ENCODE measurements at places on chromosomes 3 and 15.

GRCh38 chr15:25985165-25985564 lies 122.0 kb upstream of the ATP10A start:
- no peak for ATAC-seq

GRCh38 chr15:73858062-73858461 lies 15.3 kb upstream of the TBC1D21 start:
- no peak for ATAC-seq

- ATAC-seq, result no peak
These were observed 210.1 kb downstream of the MECOM start for GRCh38 chr3:169453256-169454059.

DNA sequence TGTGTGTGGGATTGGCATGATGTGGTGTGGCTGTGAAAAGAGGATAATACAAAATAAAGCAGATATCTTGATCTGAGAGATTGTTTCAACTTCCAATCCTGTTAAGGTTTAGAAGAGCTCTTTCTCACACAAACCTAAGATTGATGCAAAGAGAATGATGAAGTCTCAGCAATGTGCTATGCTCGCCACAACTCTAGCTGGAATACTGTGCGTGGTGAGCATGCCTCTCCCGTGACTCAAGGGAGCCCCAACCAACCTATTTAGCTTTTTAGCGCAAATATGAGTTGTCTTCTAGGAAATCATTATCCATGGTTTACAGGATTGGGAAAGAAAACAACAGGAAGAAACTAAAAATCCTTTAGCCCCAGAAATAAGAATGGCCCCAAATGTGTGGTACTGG lies 28.5 kb downstream of the BTLA start:
- no peak for ATAC-seq

- no peak for ATAC-seq
These were observed 307.2 kb downstream of the FEZF2 start for GRCh38 chr3:62065985-62066693.

DNA sequence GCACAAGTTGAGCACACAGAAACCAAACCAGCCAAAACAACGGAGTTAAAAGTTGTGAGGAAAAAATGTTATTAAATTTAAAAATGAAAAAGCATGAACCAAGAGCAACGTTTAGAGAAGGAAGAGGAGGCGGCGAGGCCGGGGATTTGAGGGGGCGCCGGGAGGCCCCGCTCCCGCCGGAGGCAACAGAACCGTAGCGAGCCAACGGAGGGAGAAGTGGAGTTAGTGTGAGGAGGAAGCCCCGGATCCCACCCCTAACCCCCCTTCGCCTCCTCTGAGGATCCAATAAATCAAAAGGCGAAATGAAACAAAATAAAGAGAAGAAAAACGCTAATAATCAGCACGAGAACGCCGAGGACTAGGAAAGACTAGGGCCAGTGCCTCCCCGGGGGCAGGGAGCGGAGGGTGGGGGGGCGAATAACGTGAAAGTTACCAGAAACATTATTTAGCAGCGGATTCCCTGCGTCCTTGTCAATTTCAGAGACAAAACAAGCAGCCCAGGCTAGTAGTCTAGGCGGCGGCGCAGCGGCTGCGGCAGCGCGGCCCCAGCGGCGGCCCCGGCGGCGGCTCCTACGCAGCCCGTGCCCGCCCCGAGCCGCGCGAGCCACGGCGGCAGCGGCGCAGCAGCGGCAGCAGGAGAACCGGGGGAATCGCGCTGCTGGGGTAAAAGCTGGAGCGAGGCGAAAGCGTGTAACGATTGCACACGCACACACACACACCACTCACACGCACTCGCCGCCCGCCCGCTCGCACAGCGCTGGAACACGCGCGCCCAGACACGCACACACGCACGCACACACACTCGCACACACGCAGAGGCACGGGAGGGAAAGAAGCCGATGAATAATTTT lies 1.7 kb downstream of the MEIS2 start:
- peak; percentile 41 for ATAC-seq

DNA sequence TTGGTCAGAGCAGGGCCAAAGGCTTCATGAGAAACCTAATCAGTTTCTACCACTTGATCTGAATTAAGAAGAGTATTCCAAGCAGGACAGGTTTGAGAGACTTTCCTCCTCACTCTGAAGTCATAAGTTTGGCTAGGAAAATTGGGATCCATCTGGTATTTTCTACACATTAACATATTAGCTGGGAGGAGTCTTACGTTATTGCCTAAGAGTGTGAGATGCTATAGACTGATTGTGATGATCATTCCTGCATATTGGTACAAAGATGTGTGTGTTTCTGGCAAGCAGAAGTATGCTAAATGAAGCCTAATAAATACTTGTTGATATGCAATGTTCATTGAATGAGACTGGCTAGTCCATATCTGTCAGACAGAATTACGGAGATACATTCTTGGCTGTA lies 73.5 kb upstream of the RASGRP1 start:
- no peak for ATAC-seq

DNA sequence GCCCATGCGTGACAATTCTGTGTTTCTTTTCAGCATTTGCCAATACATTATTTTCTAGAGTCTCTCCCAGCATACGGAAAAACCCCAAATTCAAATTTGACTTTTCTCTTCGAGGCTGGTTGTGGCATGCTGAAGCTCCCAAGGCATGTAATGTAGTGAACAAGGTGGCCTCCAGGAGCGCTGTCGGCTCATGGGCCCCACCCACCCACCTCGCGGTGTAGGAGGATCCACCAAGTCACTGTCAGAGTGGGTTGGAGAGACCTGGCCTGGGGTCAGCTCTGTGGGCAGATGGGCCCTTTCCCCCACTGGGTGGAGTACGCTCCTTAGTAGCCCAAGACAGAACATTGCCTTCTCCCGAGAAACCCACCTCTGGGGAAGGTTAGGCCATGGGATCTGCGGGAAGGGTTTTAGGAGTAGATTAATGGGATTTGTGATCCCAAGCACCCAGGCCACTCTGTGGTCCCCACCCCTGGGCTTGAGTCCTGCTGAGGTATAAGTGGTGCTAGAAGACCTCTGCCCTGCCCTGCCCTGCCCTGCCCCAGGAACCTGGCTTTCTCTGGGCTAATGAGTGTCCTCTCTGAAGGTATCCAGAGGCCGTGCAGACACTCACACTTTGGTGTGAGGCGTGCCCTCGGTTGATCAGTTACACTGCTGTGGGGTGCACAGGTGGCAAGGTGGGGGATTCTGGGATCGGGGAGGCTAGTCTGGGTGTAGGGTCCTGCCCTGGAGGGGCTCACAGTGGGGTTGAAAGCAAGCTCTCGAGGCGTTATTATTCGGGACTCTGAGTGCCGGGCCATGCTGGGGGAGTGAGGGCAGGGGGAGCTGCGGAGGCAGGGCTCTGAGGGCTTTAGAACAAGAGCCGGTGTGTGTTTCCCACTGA lies 97.9 kb downstream of the APBA2 start:
- no peak for ATAC-seq

DNA sequence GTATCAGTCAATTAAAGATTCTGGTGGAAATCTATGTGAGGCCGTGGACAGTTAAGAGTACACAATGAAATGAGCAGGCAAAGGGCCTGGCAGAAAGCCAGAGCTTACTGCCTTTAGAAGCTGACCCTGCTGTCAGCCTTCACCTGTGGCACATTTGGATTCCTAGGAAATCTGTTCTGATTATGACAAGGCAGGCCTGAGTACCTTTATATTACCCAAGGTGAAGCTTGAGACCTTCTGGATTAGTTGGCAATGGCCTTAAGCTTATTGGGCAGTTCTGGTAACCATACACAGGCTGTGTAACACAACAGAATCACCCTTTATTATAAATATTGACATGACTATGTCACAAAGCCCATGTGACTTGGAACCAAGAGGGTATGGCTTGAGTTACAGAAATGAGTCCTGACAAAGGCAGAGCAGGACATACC lies 43.2 kb downstream of the NBEAL2 start:
- ATAC-seq, result no peak

DNA sequence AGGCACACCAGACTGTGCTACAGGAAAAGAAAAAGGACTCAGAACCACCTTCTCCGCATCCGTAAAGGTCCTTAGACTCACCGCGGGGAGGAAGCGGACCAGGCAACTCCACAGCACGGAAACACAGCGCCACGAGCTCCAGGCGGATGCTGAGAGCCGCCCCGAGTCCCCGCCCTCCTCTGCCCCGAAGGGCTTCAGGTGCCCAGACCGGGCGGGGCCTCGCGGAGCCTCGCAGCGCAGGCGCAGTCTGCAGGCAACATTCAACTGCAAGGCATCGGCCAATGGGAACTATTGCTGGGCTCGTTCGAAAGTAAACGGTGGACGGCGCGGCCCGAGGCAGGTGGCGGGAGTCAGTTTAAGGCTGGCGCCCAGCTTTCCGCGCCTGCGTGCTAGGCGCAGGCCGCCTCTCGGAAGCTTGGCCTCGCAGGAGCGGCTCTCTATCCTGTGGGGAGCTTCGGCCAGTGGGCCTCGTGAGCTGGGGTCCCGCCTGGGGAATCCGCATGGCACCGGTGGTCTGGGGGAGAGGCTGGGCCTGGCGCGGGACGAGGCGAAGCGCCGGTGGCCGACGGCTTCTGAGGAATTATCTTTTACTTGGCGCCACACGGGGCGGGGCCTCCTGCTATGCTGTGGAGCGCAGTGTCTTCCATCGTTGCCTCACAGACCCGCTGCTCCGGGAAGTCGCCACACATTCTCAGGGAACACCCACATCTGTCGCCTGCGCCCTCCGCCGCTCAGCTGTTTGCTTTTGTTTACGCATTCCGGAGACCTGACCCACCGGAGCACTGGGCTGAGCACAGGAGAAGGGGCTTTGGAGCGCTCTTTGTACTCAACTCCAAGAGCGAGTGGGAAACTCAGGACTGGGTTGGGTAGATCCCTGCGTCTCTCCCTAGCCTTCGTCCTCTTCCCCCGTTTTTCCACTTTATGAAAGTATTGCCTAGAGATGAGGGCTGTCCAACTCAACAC lies at the start of gene TRIM59:
TSS of gene TRIM59 (minus strand) at position 151 of the 963 bp plus-strand sequence. CDS start 10,603 bp downstream, outside the sequence.
- peak; percentile 99 for ATAC-seq

DNA sequence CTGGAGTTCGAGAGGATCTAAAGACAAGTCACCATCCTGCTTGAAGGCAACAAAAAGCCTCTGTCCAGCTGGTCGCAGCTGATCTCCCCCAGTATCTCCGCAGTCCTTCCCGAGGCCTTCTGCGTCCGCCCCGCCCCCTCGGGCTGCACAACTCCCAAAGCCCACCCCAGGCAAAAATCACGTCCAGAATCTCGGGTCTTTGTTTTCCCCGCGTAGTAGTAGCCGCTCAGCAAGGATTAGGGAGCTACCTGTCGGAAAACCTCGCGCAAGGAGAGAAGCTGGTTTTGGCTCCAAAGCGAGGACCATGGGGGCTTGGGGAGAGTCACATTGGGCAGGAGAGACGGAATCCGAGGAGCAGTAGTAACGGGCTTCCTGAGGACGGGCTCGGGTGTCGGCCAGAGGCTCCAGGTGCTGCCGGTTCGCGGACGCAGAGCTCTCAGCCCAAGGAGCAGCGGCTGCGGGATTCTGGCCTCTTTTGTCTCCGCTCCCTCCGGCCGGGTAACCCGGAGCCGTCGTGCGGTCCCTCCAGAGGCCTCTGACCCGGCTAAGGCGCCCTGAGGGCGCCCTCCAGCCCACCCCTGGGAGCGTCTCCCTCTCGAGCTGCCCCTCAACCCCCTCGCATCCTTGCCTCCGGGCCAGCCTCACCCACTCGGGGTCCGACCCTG lies 401 bp downstream of the ZSCAN29 start:
- ATAC-seq, result peak; percentile 30

- no peak for ATAC-seq
These were observed 204.4 kb upstream of the RASGRP1 start for GRCh38 chr15:38768970-38769369.

GRCh38 chr15:25691544-25692430 lies 171.3 kb downstream of the ATP10A start:
- no peak for ATAC-seq

DNA sequence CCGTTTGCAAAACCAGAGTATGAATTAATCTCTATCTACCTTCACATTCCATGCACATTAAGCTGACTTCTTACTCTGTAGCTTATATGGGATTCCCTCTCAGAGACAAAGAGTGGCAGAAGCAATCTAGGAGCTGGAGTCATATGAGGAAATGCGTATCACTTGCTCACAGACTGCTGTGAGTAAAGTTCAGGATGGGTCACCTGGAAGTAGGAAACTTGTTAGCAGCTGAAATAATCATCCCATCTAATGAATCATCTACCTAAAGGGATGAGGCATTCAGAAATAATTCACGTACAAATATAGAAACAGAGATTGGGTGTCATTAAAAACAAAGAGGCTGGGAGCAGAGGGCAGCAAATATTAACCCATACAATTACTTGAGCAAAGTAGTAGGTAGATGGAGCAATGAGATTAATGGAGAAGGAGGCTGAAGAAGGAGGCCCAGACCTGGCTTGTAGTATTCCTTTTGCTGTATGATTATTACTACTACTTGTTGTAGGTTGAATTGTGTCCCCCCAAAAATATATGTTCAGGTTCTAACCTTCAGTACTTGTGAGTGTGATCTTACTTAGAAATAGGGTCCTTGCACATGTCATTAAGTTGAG lies 866.3 kb downstream of the ROBO2 start:
- ATAC-seq, result peak; percentile 99

DNA sequence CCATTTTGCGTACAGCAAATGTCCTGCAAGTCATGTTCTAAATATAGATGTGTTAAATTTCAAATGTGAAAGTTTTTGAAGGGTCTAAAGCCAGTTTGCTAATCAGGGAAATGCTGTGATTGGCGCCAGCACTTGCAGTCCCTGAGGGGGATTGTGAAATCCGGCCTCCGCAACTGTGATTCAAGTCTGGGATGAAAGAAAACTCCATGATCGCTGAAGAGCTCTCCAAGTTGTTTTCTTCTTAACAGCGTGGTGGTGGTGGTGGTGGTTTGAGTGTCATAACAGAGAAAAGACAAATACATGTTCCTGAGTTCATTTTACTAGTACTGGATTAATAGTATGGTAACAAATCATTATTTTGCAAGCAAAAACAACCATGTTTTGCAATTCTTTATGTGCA lies 51.8 kb downstream of the MITF start:
- ATAC-seq, result no peak

DNA sequence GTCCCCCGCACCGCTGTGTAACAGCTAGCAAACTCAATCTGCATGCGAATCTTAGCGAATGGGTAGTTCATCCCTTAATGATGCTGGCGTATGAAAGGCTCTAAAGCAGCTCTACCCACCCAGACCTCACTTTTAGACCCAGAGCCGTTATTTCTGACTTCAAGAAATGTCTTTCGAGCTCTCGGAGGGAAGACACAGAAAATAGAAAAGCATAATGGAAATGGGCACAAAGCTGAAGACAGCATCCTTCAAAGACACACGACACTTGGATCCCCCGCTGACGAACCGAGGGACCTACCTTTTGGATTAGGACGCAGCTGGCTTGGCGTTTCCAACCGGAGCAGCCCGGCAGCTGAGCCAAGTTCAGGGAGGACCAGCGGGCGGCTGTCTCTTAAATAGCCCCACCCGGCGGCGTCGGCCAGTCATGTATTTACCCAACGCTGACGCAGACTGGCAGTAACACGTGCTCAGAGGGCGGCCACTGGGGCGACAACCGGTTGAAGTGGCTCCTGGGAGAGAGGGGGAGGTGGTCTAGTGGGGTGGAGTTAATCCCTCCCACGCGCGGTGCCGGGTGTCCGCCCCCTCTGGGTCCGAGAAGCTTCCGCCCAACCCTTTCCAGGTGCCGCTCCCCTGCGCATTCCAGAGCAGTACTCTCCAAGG lies 1.5 kb downstream of the CCK start:
- ATAC-seq, result peak; percentile 68
